ENCODE measurements at places on chromosomes 16 and 17.

DNA sequence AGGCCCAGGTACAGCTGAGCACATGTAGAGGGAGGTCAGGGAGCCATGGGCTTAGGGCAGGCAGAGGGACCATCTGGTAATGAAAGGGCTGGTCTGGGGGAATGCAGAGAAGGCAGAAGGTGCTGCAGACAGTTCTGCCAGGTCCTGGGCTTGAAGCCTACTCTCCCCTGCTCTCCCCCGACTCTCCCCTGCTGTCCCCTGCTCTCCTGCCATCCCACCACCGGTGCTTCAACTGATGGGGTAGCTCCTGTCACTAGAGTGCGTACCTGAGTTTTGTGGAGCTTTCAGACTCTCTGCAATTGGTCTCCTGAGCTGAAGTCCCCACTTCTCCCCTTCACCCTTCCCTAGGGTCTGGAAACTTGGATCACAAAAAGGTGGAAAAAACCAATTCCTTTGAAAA lies 37.3 kb upstream of the PHOSPHO1 start:
- no peak for DNase-seq

GRCh38 chr17:37278247-37278894 lies 97.4 kb upstream of the C17orf78 start:
- no peak for DNase-seq

- DNase-seq: no peak
These were observed 35.1 kb downstream of the GDE1 start for GRCh38 chr16:19486750-19487325.

DNA sequence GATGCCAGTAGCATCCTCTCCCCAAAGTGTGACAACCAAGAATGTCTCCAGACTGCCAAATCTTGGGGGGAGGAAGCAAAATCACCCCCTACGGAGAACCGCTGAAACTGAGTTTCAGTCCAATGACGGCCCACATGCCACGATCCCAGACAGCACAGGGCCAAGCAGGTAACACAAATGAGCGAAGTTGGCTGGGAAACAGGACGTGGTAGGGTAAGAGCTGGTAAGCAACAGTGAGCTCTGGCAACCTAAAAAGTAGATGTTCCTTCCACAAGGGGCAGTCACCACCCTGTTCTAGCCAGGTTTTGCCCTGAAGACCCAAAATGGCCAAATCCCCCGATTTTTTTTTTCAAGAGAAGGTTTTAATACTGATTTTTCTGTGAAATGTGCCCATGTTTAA lies 25.4 kb downstream of the ZFHX3 start:
- no peak for DNase-seq

DNA sequence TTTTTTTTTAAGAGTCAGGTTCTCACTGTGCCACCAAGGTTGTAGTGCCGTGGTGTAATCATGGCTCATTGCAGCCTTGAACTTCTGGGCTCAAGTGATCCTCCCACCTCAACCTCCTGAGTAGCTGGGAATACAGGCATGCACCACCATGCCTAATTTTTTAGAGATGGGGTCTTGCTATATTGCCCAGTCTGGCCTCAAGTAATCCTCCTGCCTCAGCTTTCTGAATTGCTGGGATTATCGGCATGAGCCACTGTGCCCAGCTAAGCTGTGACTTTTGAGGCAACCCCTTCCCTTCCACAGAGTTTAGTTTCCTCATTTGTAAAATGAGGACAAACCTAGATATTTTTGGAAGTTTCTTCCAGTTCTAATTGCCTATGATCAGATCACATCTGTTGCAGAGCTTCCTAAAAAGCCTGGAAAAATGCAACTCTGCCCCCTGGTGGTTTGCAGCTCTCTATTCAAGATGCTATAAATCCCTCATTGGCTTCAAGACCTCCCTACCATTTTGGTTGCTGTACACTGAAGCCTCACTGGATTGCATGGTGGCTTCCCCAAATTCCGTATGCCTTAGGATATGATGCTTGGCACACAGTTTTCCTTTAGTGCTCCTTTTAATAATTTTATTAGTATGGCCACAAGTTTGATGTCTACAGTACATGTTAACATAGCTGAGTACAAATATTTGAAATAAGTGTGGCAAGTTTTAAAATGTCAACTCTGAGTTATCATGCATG lies 19.3 kb downstream of the GDE1 start:
- no peak for DNase-seq

DNA sequence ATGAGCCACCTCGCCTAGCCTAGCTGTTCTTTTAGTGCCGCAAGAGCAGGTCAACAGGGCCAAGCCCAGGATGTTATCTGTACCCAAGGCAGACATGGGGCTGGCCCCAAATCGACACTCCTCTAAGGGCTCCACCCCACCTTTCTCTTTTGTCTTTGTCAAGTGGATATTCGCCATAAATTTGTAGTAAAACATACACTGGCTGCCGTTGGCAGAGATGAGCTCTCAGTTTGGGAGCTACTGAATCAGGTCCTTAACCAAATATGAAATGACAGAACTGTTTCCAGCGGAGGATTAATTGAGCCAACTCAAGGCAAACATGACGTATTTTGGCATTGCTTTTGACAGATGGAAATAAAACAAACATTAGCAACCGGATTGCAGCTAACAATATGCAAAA lies 556.9 kb upstream of the CDH5 start:
- no peak for DNase-seq

DNA sequence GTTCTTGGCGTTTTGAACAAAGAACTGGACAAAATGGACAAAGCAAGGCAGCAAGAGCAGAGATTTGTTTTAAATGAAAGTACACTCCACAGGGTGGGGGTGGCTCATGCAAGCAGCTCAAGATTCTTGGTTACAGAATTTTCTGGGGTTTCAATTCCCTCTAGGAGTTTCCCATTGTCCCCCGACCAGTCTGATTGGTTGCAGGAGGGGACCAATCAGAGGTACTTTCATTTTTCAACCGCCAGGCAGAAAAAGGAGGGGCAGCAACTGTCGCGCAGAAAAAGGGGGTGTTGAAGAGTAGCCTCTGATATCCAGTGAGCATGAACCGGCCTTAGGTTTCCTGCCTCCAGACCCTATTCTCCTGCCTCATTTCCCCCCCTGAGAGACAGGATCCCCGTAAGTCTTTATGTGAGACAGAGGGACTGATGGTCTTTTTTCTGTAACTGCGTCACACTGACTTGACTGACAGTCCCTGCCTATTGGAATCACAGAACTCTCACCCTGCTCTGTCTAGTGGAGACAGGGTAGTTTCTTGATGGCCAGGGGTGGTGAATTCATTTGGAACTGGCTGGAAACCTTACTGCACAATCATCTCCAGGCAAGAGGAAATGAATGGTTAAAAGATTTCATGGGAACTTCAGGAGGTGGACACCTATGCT lies 59.4 kb upstream of the ALOX12 start:
- no peak for DNase-seq

DNA sequence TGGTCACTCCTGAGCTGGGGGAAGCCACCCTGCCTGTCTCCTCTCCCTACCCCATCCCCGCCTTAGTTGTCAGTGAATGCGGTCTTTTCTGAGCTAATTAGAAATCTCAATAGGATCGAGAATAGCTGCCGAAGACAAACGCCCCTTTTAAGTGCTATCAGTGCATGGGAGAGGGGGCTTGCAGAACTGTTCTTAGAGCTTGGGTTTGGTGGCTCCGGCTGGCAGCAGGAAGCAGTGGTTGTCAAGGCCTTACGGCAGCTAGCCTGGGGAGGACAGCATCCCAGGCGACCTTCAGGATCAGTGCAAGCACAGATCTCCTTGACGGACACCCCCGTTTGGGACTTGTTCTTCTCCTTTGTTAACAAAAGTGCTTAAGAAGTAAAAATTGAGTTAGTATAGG lies 195.1 kb downstream of the CCDC182 start:
- DNase-seq: no peak

DNA sequence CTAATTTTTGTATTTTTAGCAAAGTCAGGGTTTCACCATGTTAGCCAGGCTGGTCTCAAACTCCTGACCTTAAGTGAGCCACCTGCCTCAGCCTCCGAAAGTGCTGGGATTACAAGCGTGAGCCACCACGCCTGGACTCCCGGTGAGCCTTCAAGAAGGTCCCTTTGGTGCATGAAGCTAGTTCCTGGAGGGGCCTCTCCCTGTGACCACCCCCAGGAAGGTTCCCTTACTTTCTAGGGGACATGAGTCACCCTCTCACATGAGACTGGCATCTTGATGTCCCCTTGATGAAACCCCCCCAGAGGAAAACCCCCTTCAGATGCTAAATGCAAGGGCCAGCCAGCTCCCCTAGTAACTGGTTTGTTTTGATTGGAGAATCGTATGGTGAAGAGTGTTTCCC lies 12.8 kb downstream of the CARHSP1 start:
- DNase-seq: no peak

- DNase-seq: no peak
These were observed 7.6 kb downstream of the XPO6 start for GRCh38 chr16:28204204-28204603.

GRCh38 chr16:4266372-4266771 lies 6.5 kb downstream of the TFAP4 start:
- no peak for DNase-seq

DNA sequence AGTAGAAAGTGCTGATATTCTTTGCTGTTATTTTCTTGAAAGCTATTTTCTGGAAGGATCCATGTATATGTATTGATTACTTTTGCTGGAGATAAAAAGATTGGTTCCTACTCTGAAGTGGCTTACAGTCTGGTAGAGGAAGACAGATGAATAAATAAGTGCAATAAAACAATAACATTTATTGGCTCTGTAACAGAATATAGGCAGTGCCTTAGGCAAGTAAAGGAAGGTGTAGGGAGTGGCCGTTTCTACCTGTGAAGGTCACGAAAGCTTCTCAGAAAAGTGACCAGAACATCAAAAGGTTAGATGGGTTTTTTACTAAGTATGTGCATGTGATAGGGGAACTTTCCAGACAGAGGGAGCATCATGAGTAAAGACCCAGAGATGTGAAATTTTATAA lies 43.1 kb downstream of the COX10 start:
- no peak for DNase-seq

GRCh38 chr16:67760206-67760955 lies 41.3 kb upstream of the GFOD2 start:
- DNase-seq: no peak

- no peak for DNase-seq
These were observed 113.3 kb downstream of the ZNF423 start for GRCh38 chr16:49742428-49743202.

DNA sequence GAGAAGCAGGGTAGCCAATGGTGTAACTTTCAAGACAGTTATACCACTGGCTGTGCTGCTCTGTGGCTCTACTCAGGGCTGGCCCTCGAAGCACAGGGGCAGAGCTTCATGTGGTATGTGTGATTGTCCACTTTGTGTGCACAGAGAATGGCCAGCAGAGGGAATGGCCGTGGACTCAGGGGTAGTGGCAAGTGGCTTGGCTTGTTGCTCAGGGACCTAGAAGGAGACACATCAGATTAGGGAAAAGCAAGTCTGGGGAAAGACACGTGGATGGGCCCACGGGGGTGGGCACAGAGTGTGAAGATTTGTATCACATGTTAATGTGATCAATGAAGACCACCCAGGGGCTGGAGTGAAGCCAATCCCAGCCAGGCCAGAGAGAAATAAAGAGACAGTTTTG lies 20.0 kb upstream of the XYLT2 start:
- no peak for DNase-seq

DNA sequence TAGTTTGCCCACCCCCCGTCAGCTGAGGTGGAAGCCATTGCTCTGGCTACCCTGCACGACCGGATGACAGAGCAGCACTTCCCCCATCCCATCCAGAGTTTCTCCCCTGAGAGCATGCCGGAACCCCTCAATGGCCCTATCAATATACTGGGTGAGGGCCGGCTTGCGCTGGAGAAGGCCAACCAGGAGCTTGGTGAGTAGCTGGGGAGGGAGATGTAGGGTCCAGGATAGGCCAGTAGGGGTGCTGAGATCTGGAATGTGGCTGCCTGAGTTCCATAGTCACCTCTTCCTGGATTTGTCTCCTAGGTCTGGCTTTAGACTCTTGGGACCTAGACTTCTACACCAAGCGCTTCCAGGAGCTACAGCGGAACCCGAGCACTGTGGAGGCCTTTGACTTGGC lies 6.4 kb downstream of the PFAS start:
- no peak for DNase-seq

DNA sequence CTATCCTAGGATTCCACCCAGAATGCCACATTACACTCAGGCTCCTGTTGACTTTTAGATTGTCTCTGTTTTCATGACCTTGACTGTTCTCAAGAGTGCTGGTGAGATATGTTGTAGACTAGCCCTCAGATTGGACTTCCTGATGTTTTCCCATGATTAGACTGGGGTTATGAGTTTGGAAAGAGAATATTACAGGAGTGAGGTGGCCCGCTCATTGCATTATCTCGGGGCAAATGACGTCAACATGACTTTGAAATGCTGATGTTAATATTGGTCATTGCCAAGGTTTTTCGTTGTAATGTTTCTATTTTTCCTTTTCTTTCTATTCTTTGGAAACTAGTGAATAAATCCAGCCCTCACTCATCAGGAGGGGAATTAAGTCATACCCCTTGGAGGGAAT lies 355.7 kb upstream of the MON1B start:
- DNase-seq: no peak

DNA sequence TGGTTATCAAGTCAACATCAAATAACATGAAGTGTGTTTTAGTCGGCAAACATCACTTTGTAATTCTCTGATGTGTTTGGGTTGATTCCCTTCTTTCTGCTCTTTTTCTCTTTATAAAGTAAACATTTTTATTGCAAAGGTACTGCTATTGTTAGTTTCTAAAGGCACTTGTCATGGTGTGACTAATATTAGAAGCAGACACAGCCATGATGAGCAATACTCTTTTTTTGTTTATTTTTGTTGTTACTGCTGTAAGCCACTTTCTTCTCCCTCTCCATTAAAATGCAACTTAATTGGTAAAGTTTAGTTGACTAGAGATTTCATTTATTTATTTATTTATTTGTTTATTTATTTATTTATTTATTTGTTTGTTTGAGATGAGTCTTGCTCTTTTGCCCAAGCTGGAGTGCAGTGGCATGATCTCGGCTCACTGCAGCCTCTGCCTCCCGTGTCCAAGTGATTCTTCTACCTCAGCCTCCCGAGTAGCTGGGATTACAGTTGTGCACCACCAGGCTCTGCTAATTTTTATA lies 424.7 kb downstream of the WWOX start:
- no peak for DNase-seq

- DNase-seq: no peak
These were observed 356.4 kb upstream of the TOM1L1 start for GRCh38 chr17:54544249-54544648.

DNA sequence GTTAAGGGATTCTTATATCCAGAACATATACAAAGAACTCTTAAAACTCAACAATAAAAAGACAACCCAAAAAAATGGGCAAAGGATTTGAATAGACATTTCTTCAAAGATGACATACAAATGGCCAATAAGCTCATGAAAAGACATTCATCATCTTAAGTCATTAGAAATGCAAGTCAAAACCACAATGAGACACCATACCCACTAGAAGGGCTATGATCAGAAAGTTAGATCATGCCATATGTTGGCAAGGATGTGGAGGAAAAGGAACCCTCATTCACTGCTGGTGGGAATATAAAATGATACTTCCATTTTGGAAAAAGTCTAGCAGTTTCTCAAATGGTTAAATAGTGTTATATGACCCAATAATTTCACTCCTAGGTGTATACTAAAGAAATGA lies 9.4 kb downstream of the PLD6 start:
- DNase-seq: no peak

Data from activated CD8-positive, alpha-beta memory T cell treated with anti-CD3 and anti-CD28 coated beads for 48 hours (primary cell).